ENCODE measurements at places on chromosomes 6 and 20.

DNA sequence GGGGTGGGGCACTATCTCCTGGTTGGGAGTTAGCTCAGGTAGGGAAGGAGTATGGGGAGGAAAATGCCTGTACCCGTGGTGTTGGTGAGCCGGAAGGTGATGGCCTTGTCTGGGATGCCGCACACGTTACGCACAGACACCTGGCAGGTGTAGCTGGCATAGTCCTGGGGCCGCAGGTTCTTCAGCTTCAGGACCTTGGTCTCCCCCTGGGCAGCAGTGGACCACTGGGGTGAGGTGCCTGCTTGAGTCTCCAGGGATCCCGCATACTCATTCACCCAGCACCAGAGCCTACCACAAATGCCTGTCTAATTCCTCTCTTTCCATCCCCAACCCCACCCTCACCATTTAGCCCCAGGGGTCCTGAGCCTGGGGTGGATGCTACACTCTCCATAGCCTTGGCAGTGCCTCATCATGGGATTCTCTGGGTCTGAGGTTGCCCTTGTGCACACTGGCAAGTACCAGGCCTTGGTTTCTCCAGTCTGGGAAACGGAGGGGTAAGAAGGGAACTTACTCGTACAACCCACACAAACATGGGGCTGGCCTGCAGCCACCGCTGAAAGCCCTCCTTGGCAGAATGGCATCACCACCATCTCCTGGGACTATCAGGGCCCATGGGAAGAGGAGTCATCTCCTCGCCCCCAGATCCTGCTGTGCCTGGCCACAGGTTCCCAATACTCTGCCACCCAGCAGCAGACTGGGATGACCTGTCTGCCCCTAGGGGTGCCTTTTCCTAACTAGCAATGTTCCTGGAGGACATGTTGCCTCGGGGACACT, 42.8 kb downstream of the MDGA1 start:
- no peak for DNase-seq

GRCh38 chr20:45246109-45246508, 8.3 kb downstream of the SLPI start:
- no peak for DNase-seq

GRCh38 chr20:43909720-43910119, 4.9 kb upstream of the TOX2 start:
- no peak for DNase-seq

- DNase-seq: no peak
Observed at GRCh38 chr6:126066053-126067048, 80.0 kb downstream of the TRMT11 start.

- no peak for DNase-seq
Observed at GRCh38 chr6:68635412-68635705, 277 bp downstream of the ADGRB3 start.

- no peak for DNase-seq
Observed at GRCh38 chr6:19988555-19988954, 151.4 kb downstream of the ID4 start.

DNA sequence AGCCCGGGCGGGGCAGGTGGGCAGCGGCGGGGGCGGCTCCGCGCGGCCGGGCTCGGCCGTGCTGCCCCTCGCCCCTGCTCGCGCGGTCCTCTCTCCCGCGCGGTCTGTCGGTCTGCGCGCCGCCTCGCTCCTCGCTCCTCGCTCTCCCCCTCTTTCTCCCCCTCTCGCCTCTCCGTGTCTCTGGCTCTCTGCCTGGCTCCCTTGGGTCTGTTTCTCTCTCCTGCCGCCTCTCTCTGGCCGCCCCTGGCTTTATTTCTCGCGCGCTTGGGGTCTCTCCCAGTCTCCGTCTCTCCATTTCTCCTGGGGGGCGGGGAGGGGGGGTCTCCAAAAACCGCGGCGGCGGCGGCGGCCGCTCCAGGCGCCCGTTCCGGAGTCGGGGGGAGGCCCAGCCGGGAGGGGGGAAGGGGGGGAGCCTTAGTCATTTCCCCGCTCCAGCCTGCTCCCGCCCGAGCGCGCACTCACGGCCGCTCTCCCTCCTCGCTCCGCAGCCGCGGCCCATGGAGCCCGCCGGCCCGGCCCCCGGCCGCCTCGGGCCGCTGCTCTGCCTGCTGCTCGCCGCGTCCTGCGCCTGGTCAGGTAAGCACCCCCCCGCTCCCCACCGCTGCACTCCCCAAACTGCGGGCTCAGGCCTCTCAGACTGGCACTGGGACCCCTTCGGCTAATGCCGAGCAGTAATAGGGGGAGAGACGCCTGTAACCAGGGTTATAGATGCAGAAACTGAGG, at the start of gene SIRPA:
SIRPA (plus strand) TSS at position 457 of the 723 bp plus-strand sequence; CDS start at position 498, 41 bp downstream.
- no peak for DNase-seq

- DNase-seq: no peak
Observed at GRCh38 chr6:123661105-123661891, 24.5 kb upstream of the TRDN start.

GRCh38 chr6:19898141-19898740, 61.1 kb downstream of the ID4 start:
- no peak for DNase-seq

- DNase-seq: no peak
Observed at GRCh38 chr6:25061289-25061936, 125.7 kb upstream of the RIPOR2 start.

DNA sequence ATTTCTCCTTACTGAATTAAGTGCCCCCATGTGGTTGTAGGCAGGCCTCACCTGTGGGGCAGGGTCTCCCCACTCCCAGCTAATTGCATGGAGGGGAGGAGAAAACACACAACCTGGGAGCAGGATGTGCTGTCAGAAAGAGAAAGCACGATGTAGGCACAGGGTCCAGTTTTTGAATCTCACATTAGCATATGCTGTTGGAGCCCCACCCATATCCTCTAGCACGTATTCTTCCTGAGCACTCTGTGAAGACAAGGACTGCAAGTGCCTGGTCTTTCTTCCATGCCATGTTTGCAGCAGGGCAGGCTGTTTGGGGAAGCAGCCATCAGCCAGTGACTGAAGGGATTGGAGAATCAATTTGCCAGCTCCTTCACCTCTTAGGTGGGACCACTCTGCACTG, 108.2 kb downstream of the CFAP61 start:
- no peak for DNase-seq

Data from activated naive CD4-positive, alpha-beta T cell (primary cell).